ENCODE measurements at places on chromosomes 5 and 9.

DNA sequence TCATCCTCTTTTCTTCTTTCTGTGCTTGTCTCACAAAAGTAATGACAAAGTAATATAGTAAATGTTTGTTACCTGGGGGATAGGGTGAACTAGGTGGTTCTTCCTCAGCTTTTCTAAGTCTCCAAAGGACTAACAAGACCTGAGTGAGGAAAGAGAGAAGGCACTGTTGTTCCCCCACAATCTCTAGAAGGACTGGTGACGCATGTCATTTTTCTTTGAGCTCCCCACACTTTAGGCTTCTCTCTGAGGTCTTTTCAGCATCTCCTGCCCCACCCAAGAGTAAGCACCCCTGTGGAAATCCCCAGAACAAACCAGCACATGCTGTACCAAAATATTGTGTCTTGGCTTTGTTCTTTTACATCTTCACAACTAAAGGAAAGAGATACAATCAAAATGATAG is 2.4 kb upstream of the IL7R start:
- no peak for DNase-seq

GRCh38 chr5:60295423-60295822 is 401.9 kb upstream of the PDE4D start:
- peak; percentile 16 for DNase-seq

GRCh38 chr5:60700416-60700757 is 421 bp upstream of the DEPDC1B start:
- DNase-seq: peak; percentile 9

- DNase-seq: no peak
Measured at GRCh38 chr9:80793706-80794105, 895.6 kb downstream of the TLE1 start.

DNA sequence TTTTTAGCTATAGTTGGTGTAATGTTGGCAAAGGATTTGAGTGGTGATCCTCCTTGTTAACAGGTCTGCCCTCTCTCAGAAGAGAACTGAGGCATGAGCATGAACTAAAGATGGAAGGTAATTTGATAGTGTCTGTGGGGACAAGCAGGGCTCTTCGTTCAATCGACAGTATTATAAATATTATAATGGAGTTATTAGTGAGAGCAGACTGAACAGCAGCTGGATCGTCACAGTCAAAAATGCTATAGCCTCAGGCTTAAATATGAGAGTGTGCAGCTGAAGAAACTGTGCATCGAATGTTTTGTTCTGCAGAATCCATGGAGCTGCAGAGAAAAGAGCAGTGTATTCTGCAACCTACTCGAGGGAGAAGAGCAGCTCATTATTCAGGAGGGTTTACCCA is 757.3 kb downstream of the DNAH5 start:
- DNase-seq: no peak

DNA sequence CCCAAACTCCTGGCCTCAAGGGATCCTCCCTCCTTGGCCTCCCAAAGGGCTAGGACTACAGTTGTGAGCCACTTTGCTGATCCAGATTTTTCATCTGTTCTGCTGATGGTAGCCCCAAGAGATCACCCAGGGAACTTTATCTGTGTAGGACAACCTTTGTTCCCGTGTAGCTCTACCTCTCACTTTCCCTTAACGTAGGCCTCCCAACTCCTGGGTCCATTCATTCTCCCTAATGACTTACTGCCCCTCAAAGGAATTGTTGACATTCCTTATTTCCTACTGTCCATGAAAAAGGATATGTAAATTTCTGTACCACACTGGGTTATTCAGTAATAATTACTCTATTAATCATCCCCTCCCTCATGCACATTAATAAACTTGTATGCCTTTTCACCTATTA is 51.0 kb upstream of the PHF24 start:
- DNase-seq: no peak

GRCh38 chr5:143418140-143418866 is 14.8 kb upstream of the NR3C1 start:
- no peak for DNase-seq

GRCh38 chr9:13487936-13488335 is 208.4 kb upstream of the MPDZ start:
- no peak for DNase-seq

Data from hepatic stellate cell (primary cell).